ENCODE measurements at places on chromosomes 3 and 15.

DNA sequence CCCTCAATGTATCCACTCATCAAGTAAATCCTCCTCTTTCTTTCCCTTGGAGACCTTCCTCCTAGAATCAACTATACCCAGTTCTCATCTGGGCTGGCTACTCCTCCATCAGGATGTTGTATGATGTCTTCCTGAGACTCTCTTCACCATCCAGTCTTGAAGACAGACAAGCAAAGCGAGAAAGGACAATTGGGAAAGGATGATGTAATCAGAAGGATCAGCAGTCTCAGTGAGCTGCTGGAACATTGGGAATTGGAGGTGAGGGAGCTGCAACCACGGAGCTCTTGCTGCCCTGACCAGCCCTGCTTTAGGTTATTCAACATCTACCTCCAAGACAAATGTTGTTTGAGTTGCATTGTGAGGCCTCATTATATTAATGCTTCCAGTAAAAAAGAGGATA is 48.0 kb upstream of the UBP1 start:
- H3K4me1 ChIP-seq = no peaks in the 10 kb centered on the region
- no peak for DNase-seq
- H3K36me3 ChIP-seq = no peaks in the 10 kb centered on the region
- H3K4me3 ChIP-seq = no peak overlapping the region
- H3K27me3 ChIP-seq = no peaks in the 10 kb centered on the region

DNA sequence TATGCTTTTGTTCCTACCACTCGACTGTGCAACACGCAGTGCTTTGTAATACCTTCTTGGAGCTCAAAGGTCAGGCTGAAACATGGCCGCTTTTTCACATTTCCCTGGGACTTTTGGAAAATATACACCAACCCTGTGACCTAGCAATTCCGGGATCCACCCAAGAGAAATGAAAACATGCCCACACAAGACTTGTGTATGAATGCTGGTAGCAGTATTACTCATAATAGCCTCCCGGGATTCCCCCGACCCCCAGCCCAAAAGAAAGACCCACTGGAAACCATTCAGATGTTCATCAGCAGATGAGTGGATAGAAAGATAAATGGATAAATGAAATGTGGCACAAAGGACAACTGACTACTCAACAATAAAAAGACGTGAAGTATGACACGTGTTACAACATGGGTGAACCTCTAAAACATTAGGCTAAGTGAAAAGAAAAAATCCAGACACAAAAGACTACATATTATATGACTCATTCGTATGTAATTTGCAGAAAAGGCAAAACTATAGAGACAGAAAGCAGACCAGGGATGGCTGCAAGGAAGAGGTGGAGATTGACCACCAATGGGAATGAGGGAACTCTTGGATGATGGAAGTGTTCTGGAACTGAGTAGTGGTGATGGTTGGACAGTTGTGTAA is 104.1 kb downstream of the PGPEP1L start:
- H3K27me3 ChIP-seq = no peaks in the 10 kb centered on the region
- DNase-seq = no peak
- H3K4me1 ChIP-seq = peaks cover 60% of the 10 kb centered on the region
- H3K4me3 ChIP-seq = no peak overlapping the region
- H3K27ac ChIP-seq = peak overlapping the region; percentile 100

DNA sequence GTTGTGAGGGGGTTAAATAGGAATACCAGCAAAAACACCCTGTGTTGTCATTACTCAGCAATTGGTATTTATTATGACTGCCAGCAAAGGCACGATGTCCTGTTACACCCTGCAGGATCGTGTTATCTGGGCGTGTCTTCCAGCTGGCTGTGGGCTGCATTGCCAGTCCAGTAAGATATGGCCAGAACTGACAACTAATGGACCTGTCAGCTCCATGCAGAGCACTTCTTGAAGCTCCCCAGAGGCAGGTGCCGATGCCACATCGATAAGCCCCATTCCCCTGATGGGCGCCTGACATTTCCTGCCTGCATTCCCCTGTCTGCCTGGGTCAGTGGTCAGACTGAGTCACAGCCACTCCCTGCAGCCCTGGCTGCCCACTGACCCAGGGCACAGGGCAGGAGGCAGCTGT is 79.7 kb upstream of the RASGRF1 start:
- H3K4me1 ChIP-seq = peaks cover 22% of the 10 kb centered on the region
- no peaks in the 10 kb centered on the region for H3K27me3 ChIP-seq
- no peaks in the 10 kb centered on the region for H3K36me3 ChIP-seq
- no peak overlapping the region for H3K4me3 ChIP-seq

- no peak overlapping the region for H3K27ac ChIP-seq
- H3K4me1 ChIP-seq = peaks cover 9% of the 10 kb centered on the region
- DNase-seq = no peak
Measured at GRCh38 chr3:102057781-102058421, 208.6 kb downstream of the NFKBIZ start.

DNA sequence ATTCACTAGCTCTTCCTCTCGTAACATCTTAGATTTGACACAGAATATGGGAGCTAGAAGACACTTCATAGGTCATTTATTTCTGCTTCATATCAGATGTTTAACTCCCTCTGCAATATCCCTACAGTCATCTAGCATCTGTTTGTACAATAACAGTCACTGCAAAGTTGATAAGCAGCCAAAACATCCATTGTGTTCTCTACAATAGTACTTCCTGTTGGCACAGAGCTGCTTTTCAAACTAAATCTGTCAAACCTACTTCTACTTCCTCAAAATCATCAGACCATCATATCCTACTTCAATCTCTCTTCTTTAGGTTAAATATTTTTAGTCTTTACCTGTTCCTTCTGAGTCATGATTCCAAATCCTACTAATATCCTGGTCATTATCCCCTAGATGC is 233.2 kb downstream of the FGF12 start:
- H3K36me3 ChIP-seq = no peaks in the 10 kb centered on the region
- H3K4me1 ChIP-seq = no peaks in the 10 kb centered on the region
- peaks cover 3% of the 10 kb centered on the region for H3K27me3 ChIP-seq
- no peak for DNase-seq
- no peak overlapping the region for H3K27ac ChIP-seq

- no peak for DNase-seq
- H3K27me3 ChIP-seq = no peaks in the 10 kb centered on the region
- no peak overlapping the region for H3K4me3 ChIP-seq
- no peak overlapping the region for H3K27ac ChIP-seq
- H3K36me3 ChIP-seq = no peaks in the 10 kb centered on the region
- peaks cover 3% of the 10 kb centered on the region for H3K4me1 ChIP-seq
Measured at GRCh38 chr3:30428251-30428650, 178.2 kb upstream of the TGFBR2 start.

- no peaks in the 10 kb centered on the region for H3K27me3 ChIP-seq
- DNase-seq = no peak
- no peaks in the 10 kb centered on the region for H3K36me3 ChIP-seq
- H3K27ac ChIP-seq = no peak overlapping the region
Measured at GRCh38 chr3:17055374-17056276, 170.9 kb downstream of the PLCL2 start.

GRCh38 chr15:71914092-71914491 is 103.7 kb downstream of the NR2E3 start:
- H3K27me3 ChIP-seq = no peaks in the 10 kb centered on the region
- H3K4me3 ChIP-seq = no peak overlapping the region
- no peaks in the 10 kb centered on the region for H3K4me1 ChIP-seq
- peaks cover 27% of the 10 kb centered on the region for H3K36me3 ChIP-seq

GRCh38 chr3:120497818-120498217 is 47.0 kb upstream of the FSTL1 start:
- H3K4me3 ChIP-seq = no peak overlapping the region
- peak overlapping the region; percentile 60 for H3K27ac ChIP-seq
- H3K36me3 ChIP-seq = no peaks in the 10 kb centered on the region
- no peaks in the 10 kb centered on the region for H3K27me3 ChIP-seq

DNA sequence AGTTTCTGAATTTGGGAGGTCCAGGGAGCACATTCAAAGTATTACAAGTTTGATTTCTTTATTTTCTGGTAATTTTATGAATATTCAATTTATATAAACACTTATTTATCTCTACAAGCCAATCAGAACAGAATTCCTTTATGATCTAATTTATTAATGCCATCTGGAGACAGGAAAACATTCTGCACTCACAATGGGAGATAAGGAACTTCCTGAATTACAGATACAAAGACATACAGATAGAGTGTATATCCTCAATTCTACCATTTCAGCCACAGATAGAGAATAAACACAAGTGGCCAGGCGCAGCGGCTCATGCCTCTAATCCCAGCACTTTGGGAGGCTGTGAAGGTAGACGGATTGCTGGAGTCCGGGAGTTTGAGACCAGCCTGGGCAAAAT is 86.0 kb downstream of the IQCH start:
- no peak for DNase-seq
- H3K4me1 ChIP-seq = no peaks in the 10 kb centered on the region
- no peaks in the 10 kb centered on the region for H3K27me3 ChIP-seq
- no peak overlapping the region for H3K27ac ChIP-seq
- no peak overlapping the region for H3K4me3 ChIP-seq

GRCh38 chr15:25893596-25893995 is 30.5 kb upstream of the ATP10A start:
- no peak for DNase-seq
- no peak overlapping the region for H3K4me3 ChIP-seq
- no peaks in the 10 kb centered on the region for H3K27me3 ChIP-seq
- H3K4me1 ChIP-seq = peaks cover 31% of the 10 kb centered on the region
- H3K36me3 ChIP-seq = no peaks in the 10 kb centered on the region

- no peak overlapping the region for H3K27ac ChIP-seq
- no peaks in the 10 kb centered on the region for H3K4me1 ChIP-seq
- no peaks in the 10 kb centered on the region for H3K27me3 ChIP-seq
- H3K4me3 ChIP-seq = no peak overlapping the region
- DNase-seq = no peak
Measured at GRCh38 chr15:95129574-95129973, 898.2 kb downstream of the MCTP2 start.

GRCh38 chr3:189041482-189042090 is 130.2 kb upstream of the TPRG1 start:
- no peak for DNase-seq
- no peak overlapping the region for H3K4me3 ChIP-seq
- H3K27ac ChIP-seq = no peak overlapping the region
- H3K4me1 ChIP-seq = no peaks in the 10 kb centered on the region

GRCh38 chr3:190000861-190001196 is 119.9 kb downstream of the P3H2 start:
- no peaks in the 10 kb centered on the region for H3K27me3 ChIP-seq
- no peak overlapping the region for H3K27ac ChIP-seq
- H3K36me3 ChIP-seq = no peaks in the 10 kb centered on the region
- DNase-seq = no peak
- H3K4me1 ChIP-seq = peaks cover 29% of the 10 kb centered on the region

DNA sequence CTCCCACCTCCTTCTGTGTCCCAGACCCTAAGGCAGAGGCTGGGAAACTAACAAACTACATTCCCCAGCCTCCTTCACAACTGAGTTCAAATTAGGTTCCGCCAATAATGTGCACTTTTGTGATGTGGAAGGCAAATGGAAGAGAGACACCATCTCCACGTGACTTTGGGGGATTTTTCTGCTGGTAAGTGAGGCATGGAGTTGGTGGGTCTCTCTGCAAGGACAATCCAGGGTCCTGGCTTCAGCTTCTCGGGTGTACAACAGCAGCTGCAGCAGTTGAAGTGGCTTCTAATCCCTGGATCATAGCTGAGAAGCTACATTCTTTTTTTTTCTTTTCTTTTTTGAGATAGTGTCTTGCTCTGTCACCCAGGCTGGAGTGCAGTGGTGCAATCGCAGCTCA is 58.9 kb upstream of the GATA2 start:
- H3K4me1 ChIP-seq = peaks cover 17% of the 10 kb centered on the region
- H3K27ac ChIP-seq = no peak overlapping the region
- no peak for DNase-seq

DNA sequence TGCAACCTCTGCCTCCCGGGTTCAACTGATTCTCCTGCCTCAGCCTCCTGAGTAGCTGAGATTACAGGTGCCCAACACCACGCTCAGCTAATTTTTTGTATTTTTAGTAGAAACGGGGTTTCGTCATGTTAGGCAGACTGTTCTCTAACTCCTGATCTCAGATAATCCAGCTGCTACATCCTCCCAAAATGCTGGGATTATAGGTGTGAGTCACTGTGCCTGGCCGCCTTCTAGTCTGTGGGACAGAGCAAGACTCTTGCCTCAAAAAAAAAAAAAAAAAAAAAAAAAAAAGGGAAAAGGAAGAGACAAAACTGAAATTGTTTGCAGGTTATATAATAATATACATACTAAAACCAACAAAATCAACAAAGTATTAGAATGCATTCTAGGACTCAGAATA is 215.2 kb downstream of the PCCB start:
- peaks cover 9% of the 10 kb centered on the region for H3K36me3 ChIP-seq
- no peak overlapping the region for H3K27ac ChIP-seq

GRCh38 chr15:100853676-100854440 is 25.8 kb upstream of the ALDH1A3 start:
- peaks cover 4% of the 10 kb centered on the region for H3K4me1 ChIP-seq
- H3K27ac ChIP-seq = no peak overlapping the region
- no peaks in the 10 kb centered on the region for H3K27me3 ChIP-seq

- H3K27ac ChIP-seq = no peak overlapping the region
- no peaks in the 10 kb centered on the region for H3K36me3 ChIP-seq
- H3K27me3 ChIP-seq = peaks cover 38% of the 10 kb centered on the region
- no peak for DNase-seq
- no peaks in the 10 kb centered on the region for H3K4me1 ChIP-seq
Measured at GRCh38 chr15:37133602-37134001, 33.3 kb upstream of the MEIS2 start.

Measured in RWPE2 (cell line).